ENCODE measurements at places on chromosomes 11 and 22.

GRCh38 chr11:109971184-109971523 lies 122.0 kb upstream of the ZC3H12C start:
- no peak for DNase-seq

GRCh38 chr22:23177197-23177596 lies 3.1 kb upstream of the BCR start:
- no peak for DNase-seq

- DNase-seq: peak; percentile 49
Observed at GRCh38 chr11:44927174-44927661, 23.5 kb downstream of the TP53I11 start.

DNA sequence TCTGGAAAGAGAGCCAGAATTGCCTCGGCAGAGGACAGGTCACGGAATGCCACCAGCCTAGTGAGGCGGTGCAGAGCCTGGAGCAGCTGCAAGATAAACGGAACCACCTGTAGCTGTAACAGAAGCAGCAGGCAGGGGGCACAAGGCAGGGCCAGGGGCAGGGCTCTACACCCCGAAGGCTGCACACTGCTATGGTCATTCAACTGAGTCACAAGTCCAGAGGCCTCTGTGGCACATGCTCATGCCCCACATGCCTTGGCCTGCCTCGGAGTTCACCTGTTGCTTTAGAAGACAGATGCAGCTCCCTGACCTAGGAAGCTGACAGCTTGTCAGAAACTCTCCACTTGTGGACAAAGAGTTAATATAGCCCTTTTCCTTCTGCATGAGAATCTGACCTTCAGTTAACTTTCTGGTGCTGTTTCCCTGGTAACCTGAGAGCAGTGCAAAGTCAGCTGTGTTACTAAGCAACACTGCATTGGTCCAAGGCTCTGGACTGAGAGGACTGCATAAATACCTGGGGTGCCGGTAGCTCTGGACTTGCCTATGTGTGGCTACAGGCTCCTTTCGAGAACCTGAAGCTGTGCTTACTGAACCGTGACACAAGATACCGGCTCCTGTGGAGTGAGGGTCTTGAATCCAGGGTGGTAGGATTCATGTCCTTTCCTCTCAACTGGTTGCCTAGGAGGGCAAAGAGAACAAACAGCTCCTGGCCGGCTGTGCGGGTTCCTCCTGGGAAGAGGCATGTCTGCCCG lies 10.5 kb downstream of the COMMD9 start:
- no peak for DNase-seq

GRCh38 chr22:49168219-49168813 lies 659.4 kb downstream of the BRD1 start:
- DNase-seq: no peak

- DNase-seq: no peak
Observed at GRCh38 chr11:109196016-109196415, 226.0 kb upstream of the C11orf87 start.

- no peak for DNase-seq
Observed at GRCh38 chr11:13289081-13289480, 11.5 kb downstream of the BMAL1 start.

GRCh38 chr11:96200243-96200642 lies 142.8 kb downstream of the MAML2 start:
- no peak for DNase-seq

GRCh38 chr11:83311701-83312100 lies 25.5 kb upstream of the CCDC90B start:
- no peak for DNase-seq

GRCh38 chr22:22410121-22410520 lies 98.4 kb downstream of the ZNF280B start:
- DNase-seq: no peak

DNA sequence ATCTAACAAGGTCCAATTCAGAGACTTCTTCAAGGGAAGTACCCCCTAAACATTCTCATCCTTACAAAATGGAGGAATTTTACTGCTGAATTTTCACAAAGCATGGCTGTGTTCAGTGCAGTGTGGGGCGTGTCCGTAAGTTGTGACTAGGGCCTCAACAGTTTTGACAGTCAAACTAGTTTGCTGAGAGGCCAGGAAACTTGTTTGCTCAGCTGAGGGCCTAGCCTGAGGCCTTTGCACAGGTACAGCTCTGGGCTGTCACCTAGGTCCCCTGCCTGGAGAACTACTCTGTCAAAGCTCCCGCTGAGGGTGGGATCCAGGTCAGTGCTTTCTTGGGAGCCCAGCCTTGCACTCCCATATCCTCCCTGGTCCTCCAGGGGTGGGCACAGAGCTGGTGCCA lies 27.9 kb downstream of the TCP11L1 start:
- no peak for DNase-seq

GRCh38 chr11:100152766-100153165 lies 534.3 kb upstream of the ARHGAP42 start:
- DNase-seq: no peak

- DNase-seq: no peak
Observed at GRCh38 chr22:49334449-49334789, 493.3 kb downstream of the BRD1 start.

GRCh38 chr11:106925245-106925644 lies 93.0 kb downstream of the GUCY1A2 start:
- no peak for DNase-seq

DNA sequence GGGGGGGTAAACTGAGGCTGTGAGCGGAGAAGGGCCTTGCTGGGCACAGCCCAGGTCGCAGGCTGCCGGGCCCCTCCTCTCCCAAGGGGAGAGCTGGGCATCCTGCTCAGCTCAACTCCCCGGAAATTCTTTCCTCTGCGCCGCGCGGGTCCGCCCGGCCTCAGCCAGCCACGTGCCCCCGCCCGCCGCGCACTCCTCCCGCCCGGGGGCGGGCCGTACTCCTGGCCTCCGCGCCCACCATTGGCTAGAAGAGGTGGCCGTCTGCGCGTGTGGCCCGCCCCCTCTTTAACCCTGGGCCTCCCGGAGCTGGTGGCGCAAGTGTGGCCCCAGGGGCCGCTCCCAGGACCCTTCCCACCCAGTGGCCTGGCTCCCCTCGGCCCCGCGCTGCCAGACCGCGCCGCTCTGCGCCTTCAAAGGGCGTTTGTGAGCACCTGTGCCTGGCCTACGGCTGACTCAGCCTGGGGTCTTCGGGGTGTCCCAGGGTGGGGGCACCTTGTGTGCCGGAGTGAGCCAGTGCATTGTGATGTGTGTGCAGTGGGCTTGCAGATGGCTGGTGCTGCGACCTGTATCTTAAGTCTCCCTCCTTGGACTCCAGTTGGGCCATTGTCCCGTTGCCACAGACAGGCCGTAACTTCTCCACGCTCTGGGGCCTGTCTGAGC lies 2.0 kb downstream of the MRGPRF start:
- peak; percentile 45 for DNase-seq

DNA sequence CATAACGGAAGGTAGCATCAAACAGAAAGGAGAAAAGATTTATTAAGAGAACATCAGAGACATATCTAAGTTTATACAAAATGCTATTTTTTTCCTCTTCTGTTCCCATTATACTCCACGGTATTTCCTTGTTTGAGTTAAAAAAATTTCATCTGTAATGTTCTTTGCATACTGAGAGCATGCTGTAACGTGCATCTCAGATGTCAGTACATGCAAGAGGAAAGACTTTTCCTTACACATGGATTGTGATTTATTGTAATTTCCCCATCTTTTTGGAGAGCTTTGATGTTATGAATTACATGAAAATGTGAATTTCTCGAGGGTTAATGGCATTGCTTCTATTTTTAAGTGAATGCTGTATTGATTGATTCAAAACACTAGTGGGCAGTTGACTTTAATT lies 1164.0 kb downstream of the LRRC4C start:
- DNase-seq: no peak

DNA sequence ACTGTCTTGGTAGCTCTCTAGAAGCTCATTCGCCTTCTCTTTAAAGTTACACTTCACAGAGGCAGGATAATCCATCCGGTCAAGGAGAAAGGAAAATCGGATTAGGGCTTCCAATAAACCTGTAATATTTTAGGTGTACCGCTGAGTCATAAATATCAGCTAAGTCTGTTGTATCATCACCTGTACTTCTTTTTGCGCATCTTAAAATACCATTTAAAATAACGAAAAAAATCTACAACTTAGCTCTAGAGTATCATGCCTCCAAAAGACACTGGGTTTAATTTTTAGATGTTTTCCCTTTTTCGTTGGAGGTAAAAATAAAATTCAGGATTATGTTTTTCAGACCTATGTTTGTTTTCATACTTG lies 41.5 kb upstream of the INCENP start:
- no peak for DNase-seq

GRCh38 chr22:32100711-32101110 lies 57.6 kb downstream of the SLC5A1 start:
- no peak for DNase-seq

DNA sequence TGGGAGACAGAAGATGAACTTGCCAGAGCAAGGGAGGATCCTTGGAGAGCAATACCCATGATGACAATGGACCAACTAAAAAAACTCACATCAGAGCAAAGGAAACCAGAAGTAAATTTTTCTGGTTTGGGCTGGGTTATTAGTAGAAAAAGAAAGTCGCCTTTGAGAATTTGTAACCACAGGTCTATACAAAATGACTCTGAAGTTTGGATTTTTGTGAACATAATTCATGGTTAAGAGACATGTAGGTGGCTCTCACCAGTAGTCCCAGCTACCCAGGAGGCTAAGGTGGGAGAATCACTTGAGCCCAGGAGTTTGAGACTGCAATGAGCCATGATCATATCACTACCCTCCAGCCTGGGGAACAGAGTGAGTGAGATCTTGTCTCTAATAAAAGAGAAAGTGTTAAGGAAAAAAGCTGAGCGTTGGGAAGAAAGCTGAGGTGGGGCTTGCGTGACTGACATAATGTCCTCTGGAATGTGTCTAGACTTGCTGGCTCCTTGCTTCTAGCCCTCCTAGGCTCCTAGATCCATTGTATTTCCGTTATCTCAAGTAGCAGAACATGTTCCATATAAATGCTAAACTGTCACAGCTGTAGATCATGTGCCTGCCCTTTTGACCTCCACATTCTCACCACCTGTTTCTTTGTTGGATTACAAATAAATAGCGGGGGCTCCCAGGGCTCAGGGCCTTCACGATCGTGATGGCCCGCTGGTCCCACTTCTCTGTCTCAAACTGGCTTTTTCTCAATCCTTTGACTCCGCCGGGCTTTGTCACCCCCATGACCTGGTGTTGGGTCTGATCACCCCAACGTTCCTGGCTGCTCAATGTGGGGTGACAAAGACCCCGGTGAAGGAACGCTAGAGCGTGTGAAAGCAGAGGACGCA lies 56.2 kb upstream of the SC5D start:
- no peak for DNase-seq

DNA sequence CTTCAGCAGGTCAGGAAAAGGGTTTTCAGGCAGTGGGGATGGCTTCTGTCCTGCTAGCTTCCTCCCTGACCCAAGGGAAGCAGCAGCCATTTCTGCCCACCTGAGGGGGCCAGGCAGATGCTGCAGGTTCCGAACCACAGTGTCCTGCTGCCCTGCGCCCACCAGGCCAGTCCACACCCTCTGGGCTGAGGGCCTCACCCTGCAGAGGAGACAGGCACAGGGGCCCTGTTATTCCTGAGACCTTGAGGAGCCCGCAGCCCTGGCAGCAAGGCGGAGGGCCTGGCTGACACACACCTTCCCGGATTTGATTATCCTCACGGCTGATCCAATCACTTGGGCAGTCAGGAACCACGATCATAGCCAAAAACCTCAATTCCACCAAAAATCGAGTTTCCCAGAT lies 725.8 kb downstream of the BRD1 start:
- DNase-seq: no peak

GRCh38 chr22:28541137-28541536 lies 138.5 kb downstream of the TTC28 start:
- DNase-seq: no peak

DNA sequence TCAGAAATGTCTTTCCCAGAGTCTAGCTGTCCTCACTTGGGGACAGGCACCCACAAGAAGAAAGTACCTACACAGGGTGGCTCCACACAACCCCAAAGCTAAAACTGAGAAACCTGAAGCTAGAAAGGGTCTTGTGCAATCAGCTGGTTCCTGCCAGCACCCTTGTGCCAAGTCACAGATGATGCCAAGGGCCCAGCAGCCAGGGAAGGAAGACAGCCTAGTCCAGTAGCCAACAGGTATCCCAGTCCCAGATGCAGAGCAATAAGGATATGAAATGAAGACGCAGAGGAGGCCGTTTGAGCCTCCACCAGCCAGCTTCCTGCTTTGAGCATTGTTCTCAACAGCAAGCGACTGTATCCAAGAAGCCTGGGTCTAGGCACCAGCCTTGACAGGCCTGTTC lies 6.1 kb downstream of the PLEKHA7 start:
- DNase-seq: no peak

GRCh38 chr11:34432822-34433221 lies 5.9 kb upstream of the CAT start:
- no peak for DNase-seq

DNA sequence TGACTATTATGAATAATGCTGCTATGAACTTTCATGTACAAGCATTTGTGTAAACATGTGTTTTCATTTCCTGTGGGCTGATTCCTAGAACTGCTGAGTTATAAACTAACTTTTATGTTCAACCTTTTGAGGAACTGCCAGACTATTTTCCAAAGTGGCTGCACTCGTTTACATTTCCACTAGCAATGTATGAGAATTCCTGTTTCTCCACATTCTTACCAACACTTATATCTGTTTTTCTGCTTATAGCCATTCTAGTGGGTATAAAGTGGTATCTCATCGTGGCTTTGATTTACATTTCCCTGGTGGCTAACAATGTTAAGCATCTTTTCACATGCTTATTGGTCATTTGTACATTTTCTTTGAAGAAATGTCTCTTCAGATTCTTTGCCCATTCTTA lies 35.2 kb upstream of the SCUBE2 start:
- DNase-seq: no peak
